ENCODE measurements at places on chromosomes 13 and 19.
A peak's percentile ranks its signal among the peaks of the same experiment; 100 is the strongest.

DNA sequence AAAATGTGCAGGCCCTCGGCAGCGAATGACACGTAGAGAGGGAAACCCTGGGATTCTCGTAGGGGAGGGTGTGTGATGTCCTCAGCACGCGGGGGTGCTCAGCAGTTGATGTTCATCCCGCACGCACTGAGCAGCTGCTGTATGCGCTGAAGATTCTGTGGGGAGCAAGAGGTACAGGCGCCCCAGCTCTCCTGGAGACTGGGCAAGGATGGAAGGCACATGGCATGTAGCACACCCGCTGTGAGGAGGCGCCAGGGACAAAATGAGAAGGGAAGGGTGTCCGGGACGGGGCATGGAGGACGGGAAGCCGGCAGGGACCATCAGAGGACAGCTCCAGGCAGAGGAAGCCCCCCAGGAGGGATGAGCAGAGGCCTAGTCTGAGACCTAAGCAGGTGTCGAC lies 15.4 kb downstream of the ATP11A start:
- peaks cover 11% of the 10 kb centered on the region for H3K36me3 ChIP-seq
- H3K27ac ChIP-seq = no peak overlapping the region
- H3K4me3 ChIP-seq = no peak overlapping the region
- H3K4me1 ChIP-seq = peaks cover 25% of the 10 kb centered on the region
- DNase-seq = no peak
- no peaks in the 10 kb centered on the region for H3K27me3 ChIP-seq

GRCh38 chr19:51712461-51713081 lies 11.2 kb downstream of the HAS1 start:
- H3K27me3 ChIP-seq = peaks cover 49% of the 10 kb centered on the region
- peaks cover 1% of the 10 kb centered on the region for H3K4me1 ChIP-seq
- H3K4me3 ChIP-seq = no peak overlapping the region
- H3K27ac ChIP-seq = no peak overlapping the region
- no peak for DNase-seq

DNA sequence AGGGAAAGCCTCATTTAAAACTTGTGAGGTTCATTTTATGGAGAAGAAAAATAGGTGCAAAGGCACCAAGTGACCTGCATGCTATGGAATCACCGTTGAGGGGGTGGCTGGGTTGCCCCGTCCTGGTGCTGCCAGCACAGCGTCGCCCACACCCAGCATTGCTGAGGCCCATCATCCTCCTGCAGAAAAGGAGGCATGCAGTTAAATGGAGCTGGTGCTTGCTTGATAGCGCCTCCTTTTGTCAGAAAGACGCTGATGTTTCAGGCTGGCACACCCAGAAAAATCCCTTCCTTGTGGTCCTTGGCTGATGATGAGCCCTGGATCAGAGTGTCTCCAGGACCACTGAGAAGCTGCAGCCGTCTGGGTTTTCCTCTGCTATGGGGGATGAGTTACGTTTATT lies 36.9 kb downstream of the DHRS12 start:
- DNase-seq = no peak
- no peak overlapping the region for H3K4me3 ChIP-seq
- peaks cover 16% of the 10 kb centered on the region for H3K36me3 ChIP-seq
- peaks cover 16% of the 10 kb centered on the region for H3K4me1 ChIP-seq

- peaks cover 29% of the 10 kb centered on the region for H3K27me3 ChIP-seq
- H3K36me3 ChIP-seq = peaks cover 4% of the 10 kb centered on the region
- DNase-seq = no peak
- H3K4me3 ChIP-seq = no peak overlapping the region
- peaks cover 7% of the 10 kb centered on the region for H3K4me1 ChIP-seq
- no peak overlapping the region for H3K27ac ChIP-seq
Observed at GRCh38 chr19:46629546-46630025, 4.7 kb upstream of the PTGIR start.

DNA sequence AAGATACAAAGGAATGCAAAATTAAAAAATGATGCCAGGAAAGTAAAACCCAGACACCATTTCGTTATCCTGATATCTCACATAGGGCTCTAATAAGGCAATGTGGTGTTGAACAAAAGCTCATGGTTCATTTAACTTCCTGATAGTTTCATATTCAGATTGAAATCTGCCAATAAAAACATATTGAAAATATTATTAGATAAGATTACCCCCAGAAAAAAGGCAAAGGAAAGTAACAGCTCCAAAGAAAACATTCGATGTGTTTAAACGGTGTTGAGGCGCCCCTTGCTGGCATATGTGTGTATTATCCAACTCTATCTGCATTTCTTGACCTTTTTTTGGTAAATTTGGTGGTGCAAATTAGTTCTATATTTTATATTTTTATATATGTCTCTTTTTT lies 75.9 kb downstream of the ESD start:
- no peaks in the 10 kb centered on the region for H3K27me3 ChIP-seq
- peak; percentile 12 for DNase-seq

- H3K27me3 ChIP-seq = no peaks in the 10 kb centered on the region
- no peak for DNase-seq
- no peak overlapping the region for H3K27ac ChIP-seq
- H3K4me3 ChIP-seq = no peak overlapping the region
Observed at GRCh38 chr13:60162096-60162495, 1.6 kb downstream of the DIAPH3 start.

GRCh38 chr19:46925548-46925950 lies 64.8 kb downstream of the ARHGAP35 start:
- H3K4me1 ChIP-seq = peaks cover 30% of the 10 kb centered on the region
- H3K36me3 ChIP-seq = peaks cover 12% of the 10 kb centered on the region
- peak overlapping the region; percentile 75 for H3K4me3 ChIP-seq

DNA sequence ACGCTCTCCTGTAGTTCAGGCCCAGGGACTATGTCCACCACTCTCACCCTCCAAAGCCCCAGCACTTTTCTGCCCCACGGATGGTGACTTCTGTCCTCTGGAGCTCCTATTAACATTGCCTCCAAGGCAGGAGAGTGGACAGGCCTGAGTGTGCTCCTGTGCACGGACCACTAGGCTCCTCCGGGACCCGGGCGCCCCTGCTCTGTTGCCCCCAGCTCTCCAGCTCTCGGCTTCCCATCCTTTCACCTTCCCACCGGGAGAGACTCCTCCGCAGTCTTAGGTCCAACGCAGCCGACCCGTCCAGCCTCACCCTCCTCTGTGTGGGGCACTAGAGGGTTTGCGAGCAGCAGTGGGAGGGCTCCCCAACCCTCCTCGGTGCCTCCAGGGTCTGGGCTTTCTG lies 30.4 kb downstream of the CAPN12 start:
- H3K27me3 ChIP-seq = no peaks in the 10 kb centered on the region
- peaks cover 7% of the 10 kb centered on the region for H3K4me1 ChIP-seq
- peak overlapping the region; percentile 35 for H3K27ac ChIP-seq
- DNase-seq = no peak
- H3K4me3 ChIP-seq = no peak overlapping the region
- H3K36me3 ChIP-seq = peaks cover 70% of the 10 kb centered on the region

DNA sequence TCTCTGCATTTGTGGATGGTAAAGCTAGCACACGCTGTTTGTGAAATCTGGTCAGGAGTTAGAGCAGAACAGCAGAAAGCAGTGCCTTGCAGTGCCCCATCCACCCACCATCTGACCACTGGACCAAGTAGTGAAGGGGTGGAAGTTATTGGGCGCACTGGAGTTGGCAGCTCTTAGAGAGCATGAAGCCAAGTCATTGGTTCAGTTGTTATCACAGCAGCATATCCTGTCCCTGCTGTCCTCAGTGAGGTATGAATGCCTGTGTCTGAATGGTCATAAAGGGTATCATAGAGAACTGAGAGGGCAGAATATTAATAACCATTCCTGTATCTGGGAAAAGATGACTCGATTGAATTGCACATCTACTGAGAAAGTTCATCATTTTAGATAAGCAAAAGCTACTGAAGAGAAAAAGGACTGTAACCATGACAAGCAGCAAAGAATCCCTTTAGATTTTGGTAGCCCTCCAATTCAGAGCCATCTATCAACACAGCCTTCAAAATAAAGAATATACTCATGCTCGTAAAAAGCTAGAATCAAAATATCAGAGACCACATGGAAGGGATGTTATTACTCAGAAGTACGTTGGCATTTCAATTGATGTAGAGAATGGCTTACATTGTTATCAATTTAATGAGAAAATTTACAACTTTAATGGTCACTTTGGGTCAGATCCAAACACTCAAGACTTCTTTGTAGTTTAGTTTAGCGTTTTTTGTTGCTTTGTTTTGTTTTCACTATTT lies 919.0 kb downstream of the EFNB2 start:
- no peaks in the 10 kb centered on the region for H3K36me3 ChIP-seq
- H3K4me3 ChIP-seq = no peak overlapping the region
- no peak for DNase-seq
- no peaks in the 10 kb centered on the region for H3K27me3 ChIP-seq
- no peaks in the 10 kb centered on the region for H3K4me1 ChIP-seq
- no peak overlapping the region for H3K27ac ChIP-seq

DNA sequence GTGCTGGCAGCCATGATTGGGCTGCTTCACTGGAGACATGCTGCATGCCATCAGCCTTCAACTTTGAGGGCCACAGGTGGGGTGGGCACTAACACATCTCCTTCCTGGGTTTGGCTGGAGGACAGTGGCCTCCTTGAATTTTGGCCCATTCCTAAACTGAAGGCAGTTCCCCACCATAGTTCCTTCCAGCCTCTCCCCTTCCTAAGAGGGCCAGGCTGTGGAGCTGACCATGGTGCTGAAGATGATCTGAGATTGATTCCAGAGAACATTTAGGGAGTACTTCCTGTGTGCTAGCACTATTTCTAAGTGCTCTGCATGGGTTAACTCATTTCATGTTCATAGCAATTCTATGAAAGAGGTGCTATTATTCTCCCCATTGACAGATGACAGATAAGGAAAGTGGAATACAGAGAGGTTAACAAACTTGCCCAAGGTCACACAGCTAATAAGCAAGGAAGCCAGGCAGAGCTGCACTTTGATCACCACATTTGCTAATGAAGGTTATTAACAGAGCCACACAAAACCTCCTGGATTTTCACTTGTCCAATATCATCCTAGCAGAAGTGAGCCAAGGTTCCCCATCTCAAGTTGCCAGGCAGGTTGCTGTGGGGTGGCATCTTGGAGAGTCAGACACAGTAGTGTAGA lies 175.3 kb downstream of the ZIC5 start:
- peak; percentile 4 for DNase-seq
- no peaks in the 10 kb centered on the region for H3K36me3 ChIP-seq
- H3K27ac ChIP-seq = no peak overlapping the region
- no peaks in the 10 kb centered on the region for H3K27me3 ChIP-seq
- H3K4me1 ChIP-seq = peaks cover 4% of the 10 kb centered on the region

DNA sequence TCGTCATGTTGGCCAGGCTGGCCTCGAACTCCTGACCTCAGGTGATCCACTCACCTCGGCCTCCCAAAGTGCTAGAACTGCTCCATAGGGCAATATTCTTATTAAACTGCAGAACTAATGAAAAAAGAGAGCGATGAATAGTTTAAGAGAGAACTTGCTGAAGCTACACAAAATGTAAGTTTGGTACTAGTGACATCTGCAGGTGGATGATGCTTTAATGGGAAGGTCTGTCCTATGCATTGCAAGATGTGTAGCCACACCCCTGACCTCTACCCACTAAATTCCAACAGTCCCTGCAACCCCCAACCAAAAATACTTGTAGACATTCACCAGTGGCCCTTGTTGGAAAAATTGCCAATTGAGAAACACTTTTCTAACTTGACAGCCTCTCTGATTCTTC lies 117.8 kb downstream of the NALCN start:
- DNase-seq = no peak
- no peaks in the 10 kb centered on the region for H3K27me3 ChIP-seq
- no peak overlapping the region for H3K4me3 ChIP-seq
- no peaks in the 10 kb centered on the region for H3K4me1 ChIP-seq
- H3K27ac ChIP-seq = no peak overlapping the region

DNA sequence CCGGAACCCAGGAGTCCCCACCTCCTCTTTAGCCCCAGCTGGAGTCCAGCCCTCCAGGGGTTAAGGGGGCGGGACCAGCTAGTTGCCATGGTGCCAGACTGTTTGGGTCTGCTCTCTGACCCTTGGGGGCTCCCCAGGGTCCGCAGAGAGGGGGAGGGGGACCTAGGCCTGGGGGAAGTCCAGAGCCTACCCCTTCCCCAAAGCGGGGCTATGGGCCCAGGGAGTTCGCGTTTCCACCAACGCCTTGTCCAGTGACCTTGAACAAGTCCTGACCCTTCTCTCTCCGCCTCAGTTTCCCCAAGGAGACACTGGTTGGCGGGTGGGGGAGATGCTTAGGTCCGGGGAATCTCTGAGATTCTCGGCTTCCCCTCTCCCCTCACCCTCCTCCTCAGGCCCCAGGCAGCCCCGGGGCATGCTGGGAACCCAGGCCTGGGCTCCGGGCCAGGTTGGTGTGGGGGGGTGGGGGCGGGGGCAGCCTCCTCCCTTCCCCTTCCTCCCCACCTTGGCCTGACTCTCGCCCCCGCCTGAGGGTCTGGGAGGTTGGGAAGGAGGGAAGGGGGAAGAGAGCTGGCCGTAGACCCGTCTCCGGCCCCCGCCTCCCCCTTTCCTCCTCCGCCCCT lies 2.6 kb upstream of the SPACA6 start:
- peak overlapping the region; percentile 17 for H3K27ac ChIP-seq
- peak; percentile 62 for DNase-seq
- H3K36me3 ChIP-seq = peaks cover 14% of the 10 kb centered on the region
- H3K27me3 ChIP-seq = peaks cover 56% of the 10 kb centered on the region
- H3K4me1 ChIP-seq = peaks cover 7% of the 10 kb centered on the region
- H3K4me3 ChIP-seq = peak overlapping the region; percentile 88

- H3K27me3 ChIP-seq = no peaks in the 10 kb centered on the region
- DNase-seq = no peak
- peak overlapping the region; percentile 91 for H3K4me3 ChIP-seq
- peak overlapping the region; percentile 99 for H3K27ac ChIP-seq
- peaks cover 48% of the 10 kb centered on the region for H3K36me3 ChIP-seq
- H3K4me1 ChIP-seq = peaks cover 40% of the 10 kb centered on the region
Observed at GRCh38 chr19:47111682-47112165, 1.9 kb downstream of the ZC3H4 start.

GRCh38 chr13:74145249-74145975 lies 11.2 kb upstream of the KLF12 start:
- no peaks in the 10 kb centered on the region for H3K27me3 ChIP-seq
- H3K4me3 ChIP-seq = no peak overlapping the region
- no peak for DNase-seq
- H3K27ac ChIP-seq = no peak overlapping the region
- H3K4me1 ChIP-seq = no peaks in the 10 kb centered on the region
- H3K36me3 ChIP-seq = no peaks in the 10 kb centered on the region

- no peak overlapping the region for H3K27ac ChIP-seq
- DNase-seq = no peak
- H3K36me3 ChIP-seq = peaks cover 6% of the 10 kb centered on the region
Observed at GRCh38 chr19:16506961-16507360, 10.8 kb downstream of the C19orf44 start.

DNA sequence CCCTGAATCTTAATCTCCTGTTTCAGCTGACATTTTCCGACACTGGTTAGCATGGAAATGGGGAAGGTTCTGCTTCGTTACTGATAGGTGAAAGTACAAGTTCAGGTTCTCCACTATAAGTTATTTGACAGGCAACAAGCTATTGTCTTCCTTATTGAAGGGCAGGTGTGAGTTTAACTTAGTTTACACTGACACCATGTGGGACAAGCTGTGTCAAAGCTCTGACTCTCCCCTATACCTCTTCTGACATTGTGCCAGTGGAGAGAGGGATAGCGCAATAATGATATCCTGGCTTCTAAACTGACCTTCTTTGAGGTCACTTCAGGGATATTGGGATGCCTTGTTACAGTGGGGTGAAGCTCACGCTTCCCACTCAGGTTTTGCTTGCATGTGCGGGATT lies 587.0 kb upstream of the SLITRK5 start:
- H3K4me3 ChIP-seq = no peak overlapping the region
- peak overlapping the region; percentile 20 for H3K27ac ChIP-seq
- H3K36me3 ChIP-seq = no peaks in the 10 kb centered on the region

Measured in effector memory CD8-positive, alpha-beta T cell (primary cell).